ENCODE measurements at places on chromosomes 13 and 19.

DNA sequence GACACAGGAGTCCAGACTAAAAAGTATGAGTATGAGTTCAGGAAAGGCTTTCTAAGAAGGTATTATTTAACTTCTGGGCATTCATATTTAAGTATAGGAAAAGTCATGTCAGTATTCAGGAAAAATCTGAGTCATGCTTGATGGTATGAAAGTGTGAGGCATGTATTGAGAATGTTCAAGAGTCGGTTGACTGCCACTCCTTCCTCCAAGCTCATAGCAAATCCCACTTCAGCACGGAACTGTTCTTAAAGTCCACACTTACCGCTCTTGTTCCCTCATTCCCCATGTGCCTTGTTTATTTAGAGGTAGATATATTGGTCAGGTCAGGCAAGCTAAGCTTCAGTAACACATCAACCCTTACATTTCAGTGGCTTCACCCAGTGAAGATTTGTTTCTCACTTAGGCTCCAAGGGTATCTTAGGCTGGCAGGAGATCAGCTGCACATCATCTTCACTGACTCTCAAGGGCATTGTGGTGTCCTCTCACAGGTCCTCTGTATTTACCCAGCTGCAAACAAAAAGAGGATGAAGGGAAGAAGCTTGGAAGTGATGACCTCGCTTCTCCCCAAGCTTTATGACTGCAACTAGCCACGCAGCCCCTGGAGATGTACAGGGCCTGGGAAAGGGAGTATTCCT, 1189.2 kb downstream of the EFNB2 start:
- DNase-seq = peak; percentile 34

- no peak for DNase-seq
These were observed 6.6 kb upstream of the CD79A start for GRCh38 chr19:41870401-41870873.

DNA sequence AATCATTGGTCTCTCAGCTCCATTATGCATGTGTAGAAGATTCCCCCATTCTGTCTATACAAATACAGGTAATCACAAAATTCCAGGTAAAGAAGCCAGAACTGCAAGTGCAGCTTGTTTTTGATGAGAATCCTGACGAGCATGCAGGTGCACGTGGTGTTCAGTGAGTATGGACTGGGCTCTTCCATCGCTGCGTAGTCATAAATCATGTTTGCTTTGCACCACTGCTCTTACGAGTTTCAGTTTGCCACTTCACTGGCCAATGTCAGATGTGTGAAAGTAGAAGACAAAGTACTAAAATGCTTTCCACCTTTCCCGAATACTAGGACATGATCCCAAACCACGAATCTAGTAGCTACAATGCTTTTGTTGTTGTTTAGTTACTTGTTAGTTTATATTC, 390.7 kb downstream of the LIG4 start:
- DNase-seq = no peak

GRCh38 chr19:30324982-30325381, 47.2 kb upstream of the ZNF536 start:
- DNase-seq = no peak

DNA sequence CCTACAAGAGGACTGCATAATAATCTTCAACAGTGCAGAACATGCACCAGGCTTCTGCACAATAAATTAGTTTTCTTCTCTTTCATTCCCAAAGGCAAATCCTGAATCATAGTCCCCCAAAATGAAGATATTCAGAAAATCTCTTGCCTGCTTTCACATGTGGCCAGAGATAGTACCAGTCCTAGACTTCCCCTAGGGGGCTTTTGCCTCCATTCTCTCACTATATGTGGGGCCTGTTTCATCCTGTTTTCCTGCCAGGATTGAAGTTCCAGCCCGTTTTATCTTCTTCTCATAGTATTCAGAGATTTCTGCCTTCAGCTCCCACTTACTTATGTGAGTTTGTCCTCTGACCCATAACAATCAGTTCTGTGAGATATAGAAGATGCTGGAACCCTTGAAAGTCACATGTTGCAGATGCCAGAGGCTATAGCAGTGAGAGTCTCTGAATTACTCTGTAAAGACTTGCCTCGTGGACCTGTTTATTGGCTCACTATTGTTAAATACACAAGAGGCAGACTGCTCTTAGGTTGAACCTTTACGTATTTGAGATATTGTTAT, 421.9 kb upstream of the PCDH9 start:
- no peak for DNase-seq

DNA sequence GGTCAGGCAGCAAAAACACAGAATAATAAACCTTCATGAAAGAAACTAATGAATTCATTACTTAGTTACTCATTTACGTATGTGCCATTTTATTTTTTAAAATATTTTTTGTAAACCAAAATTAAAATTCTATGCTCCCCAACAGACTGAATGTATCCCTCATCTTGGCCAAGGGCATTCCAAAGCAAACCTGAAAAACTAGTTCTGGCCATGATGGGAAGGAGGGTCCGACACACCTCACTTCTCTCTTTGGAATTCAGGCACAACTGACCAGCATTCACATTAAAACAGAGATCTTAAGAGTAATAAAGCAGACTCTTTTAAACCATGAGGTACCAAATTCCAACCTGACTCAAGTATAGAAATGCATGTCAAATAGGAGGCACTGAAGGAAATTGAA, 1576.9 kb upstream of the SPRY2 start:
- no peak for DNase-seq

DNA sequence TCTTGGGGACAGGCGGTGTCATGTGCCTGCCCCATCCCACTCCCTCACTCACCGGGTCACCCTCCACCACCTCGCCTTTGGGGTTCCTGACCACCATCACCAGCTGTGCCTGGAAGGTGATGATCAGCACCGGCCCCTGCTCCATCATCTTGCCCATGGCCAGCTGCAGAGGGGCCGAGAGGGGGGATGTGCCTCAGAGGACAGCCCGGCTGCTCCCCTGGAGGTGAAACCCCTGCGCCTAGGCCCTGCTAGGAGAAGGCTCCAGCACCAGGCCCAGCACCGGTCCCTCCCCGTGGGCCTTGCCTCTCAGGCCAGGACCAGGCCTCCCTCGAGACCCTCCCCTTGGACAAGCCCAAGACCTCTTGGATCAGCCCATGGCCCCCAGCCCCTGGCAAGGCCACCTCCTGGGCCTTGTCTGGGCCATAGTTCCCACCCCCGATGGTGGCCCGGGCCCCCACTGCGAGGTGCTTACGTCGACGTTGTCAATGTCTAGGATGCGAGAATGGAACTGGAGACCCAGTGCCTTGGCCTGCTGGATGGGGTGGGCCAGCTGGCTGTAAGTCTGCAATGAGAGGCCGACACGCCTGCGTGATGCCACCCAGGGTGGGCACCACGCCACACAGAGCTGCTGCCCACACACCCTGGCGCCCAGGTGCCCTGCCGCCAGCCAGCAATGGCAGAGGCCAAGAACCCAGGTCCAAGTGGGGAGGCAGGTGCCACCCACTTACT, 1.8 kb upstream of the CTXN1 start:
- DNase-seq = no peak

- no peak for DNase-seq
These were observed 1829.0 kb upstream of the MIR17HG start for GRCh38 chr13:89518289-89519077.

- peak; percentile 90 for DNase-seq
These were observed 472.1 kb downstream of the DIAPH3 start for GRCh38 chr13:59691501-59692066.

DNA sequence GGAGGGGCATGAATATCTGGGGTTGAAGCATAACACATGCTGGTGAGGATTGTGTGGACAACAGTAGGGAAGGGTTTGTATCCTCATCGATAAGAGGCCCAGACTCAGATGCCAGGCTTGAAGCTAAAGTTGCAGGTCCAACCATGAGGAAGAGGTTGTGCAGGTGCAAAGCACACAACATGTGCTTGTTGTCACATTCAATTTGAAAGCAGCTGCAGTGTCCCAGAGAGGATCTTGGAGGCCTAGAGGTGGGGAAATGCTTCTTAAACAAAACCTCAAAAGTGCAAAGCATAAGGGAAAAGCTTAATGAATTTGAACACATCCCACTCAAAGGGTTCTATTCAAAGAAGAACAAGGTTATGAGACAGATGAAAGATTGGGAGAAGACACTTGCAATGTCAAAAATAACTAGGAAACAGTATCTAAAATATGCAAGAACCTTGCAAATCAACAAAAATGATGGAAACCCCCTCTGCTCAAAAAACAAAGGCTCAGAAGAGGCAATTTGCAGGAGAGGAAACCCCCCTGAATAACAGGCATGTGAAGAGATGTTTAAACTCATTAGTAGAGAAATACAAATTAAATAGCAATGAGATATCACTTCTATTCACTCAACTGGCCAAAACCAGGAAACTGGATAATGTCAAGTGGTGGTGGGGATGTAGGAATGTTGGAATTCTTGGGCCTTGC, 187.1 kb downstream of the KATNAL1 start:
- DNase-seq = no peak

GRCh38 chr13:72198967-72199560, 332.1 kb upstream of the DACH1 start:
- no peak for DNase-seq

Measured in fibroblast of villous mesenchyme (primary cell).